ENCODE measurements at places on chromosomes 4 and X.

- DNase-seq = no peak
Observed at GRCh38 chr4:83297548-83298260, 13.1 kb upstream of the COQ2 start.

DNA sequence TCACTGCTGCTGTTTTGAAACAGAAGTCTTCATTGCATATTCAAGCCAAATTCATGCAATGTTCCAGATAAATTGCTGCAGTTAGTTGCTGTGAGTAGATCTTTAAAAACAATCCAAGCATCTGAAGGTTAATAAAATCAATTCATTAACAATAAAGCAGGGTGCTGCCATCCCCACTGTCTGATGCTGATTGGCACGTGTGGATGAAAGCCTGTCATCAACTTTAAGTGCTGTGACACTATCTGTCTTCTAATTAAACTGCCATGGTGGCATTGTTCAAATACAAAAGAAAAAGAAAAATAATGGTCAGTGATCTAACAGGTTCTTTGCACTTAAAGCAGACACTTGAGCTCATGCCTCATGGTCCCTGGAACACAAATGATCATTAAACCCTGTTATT is 63.0 kb upstream of the MND1 start:
- no peak for DNase-seq

- DNase-seq = no peak
Observed at GRCh38 chrX:41472231-41472815, 25.2 kb downstream of the NYX start.

GRCh38 chr4:113278324-113278934 is 229.0 kb downstream of the ANK2 start:
- DNase-seq = peak; percentile 51

GRCh38 chr4:66946761-66947160 is 598.5 kb downstream of the CENPC start:
- no peak for DNase-seq

DNA sequence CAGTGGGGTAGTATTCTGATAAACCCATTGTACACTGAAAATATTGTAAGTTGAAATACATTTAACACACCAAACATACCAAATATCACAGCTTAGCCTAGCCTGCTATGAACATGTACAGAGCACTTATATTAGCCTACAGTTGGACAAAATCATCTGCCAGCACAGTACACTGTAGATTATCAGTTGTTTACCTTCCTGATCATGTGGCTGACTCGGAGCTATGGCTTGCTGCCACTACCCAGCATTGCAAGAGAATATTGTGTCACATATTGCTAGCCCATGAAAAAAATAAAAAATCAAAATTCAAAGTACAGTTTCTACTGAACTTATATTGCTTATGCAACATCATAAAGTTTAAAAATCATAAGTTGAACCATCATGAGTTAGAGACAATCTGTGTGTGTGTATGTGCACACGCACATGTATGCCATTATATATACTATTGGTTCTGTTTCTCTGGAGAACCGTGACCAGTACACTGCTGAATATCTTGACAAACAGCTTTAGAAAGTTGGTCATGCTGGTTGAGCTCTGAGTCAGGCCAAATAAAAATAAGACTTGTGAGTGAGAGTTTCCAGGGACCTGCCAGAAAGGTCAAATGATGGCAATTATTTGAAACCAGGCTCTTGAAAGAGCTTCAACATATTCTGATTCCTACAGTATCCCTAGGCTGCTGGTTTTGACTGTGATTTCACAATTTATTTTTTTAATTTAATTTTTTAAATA is 238.5 kb downstream of the PRR32 start:
- no peak for DNase-seq

DNA sequence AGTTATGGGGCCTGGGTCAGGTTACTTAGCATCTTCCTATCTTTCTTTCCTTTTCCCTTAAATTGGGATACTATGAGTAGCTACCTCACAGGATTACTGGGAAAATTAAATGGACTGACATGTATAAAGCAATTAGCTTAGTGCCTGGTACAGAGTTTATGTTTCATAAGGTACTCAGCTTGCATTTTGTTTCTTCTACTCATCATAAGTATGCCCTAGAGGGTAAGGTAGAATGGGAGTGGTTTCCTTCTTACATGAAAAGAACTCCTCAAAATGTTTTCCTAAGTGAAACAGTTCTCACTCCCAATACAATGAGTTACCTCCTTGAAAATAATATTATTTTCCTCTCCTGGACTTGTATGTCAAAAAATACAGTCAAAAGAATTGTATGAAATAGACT is 75.7 kb downstream of the NPFFR2 start:
- DNase-seq = no peak

GRCh38 chr4:100117750-100118149 is 72.5 kb downstream of the DDIT4L start:
- no peak for DNase-seq

DNA sequence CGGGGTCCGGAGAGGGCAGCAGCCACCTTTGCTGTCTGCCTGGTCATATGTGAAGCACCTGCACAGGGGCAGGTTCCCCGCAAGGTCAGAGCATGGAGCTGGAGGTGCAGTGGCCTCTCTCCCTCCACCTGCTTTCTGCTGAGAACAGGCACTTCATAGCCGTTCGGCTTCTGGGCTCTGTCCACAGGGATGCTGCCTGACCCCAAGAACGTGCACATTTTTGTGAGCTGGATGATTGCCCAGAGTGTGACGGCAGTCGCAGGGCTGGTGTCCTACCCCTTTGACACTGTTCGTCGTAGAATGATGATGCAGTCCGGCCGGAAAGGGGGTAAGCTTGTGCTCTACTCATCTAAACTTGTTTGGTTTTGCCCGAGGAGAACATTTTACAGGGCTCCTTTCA is 2.5 kb downstream of the SLC25A4 start:
- DNase-seq = no peak

GRCh38 chrX:40171513-40172400 is 74.0 kb upstream of the BCOR start:
- peak; percentile 68 for DNase-seq

DNA sequence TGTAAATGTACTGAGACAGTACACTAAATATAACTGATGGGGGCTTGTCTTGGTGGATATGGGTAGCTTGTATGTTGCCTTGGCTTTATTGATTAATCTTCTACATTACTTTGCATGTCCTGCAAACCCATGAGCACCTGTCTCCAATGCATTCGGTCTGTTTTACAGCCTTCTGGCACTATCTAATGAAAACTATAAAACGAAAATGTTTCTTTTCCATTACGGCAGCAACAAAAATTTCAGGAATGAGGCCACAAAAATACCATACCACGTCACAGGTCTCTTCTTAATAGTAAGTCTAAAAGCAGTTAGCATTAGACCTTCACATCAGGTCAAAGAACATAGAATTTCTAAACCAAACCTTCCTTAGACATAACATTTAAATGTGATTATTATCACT is 49.8 kb downstream of the EDNRA start:
- DNase-seq = no peak

- no peak for DNase-seq
Observed at GRCh38 chr4:40909363-40909876, 159.7 kb downstream of the NSUN7 start.

DNA sequence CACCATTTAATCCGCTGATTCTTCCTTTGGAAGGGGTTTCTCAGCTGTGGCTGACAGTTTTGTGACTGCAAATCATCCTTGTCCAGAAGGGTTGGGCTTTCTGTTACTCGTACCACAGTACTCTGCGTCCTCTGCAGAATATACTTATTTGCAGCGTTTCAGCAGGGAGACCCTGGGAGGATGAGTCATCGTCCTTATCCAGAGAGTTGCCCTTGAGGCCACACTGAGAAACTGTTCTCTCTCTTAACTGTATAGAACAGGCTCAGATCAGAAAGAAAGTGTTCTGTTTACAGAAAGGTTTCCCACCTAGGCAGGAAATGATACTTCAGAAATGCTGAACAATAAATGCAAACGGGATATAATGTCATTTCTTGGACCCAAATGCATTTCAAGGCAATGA is 47.8 kb upstream of the DDX53 start:
- DNase-seq = no peak

- no peak for DNase-seq
Observed at GRCh38 chrX:105266456-105266855, 46.0 kb upstream of the TEX13A start.

DNA sequence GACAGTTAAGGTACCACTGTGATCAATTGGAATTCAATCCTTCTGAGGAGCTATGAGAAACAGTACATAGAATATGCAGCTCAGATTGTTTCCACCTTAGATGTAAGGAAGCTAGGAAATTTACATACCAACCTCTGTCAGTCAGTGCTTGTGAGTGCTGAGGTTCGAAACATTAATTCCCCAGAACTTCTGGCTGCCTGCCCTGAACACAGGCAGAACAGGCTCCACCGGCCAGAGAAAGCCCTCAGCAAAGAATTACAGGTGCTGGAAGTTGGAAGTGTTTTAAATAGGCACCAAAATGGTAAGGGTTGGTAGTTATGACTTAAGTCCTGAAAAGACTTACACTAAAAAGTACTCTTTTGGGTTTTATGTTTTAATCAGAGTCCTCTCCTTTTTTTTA is 651.8 kb downstream of the C4orf33 start:
- DNase-seq = no peak

- no peak for DNase-seq
Observed at GRCh38 chr4:119068529-119068962, 67.1 kb upstream of the MYOZ2 start.

GRCh38 chr4:149523039-149523438 is 292.6 kb downstream of the IQCM start:
- no peak for DNase-seq

DNA sequence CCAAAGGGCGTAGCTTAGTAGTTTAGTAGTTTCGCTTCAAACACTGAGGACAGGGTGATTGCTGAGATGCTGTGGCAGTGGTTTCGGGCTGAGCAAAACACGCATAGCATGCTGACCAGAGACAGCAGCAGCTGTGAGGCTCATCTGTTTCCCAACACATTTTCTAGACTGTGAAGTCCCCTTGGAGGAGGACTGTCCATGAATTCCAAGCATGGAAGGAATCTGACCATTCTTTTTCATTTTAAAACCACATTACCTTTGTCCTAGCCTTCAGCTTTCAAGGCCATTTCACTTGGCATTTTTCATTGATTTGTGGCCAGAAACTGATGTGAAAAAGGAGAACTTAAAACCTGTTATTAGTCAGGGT is 240.9 kb downstream of the PALLD start:
- no peak for DNase-seq

GRCh38 chrX:79130857-79131256 is 13.6 kb upstream of the GPR174 start:
- DNase-seq = no peak

DNA sequence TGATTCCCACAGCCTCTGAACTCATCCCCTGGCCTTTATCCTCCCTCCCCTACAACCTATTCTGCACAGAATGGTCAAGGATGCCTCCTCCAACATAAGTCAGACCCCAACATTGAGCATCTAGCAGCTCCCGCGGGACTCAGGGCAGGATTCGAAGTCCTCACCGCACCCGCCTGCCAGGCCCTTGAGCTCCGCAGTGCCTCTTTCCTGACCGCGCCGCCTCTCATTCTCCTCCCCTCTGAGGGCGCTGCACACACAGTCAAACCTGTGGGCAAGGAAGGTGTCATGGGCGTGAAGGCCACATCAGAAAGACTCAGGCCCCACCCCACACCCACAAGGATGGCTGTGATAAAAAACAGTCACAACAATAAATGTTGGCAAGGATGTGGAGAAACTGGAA is 84.1 kb downstream of the CPZ start:
- no peak for DNase-seq

- no peak for DNase-seq
Observed at GRCh38 chr4:40976343-40976742, 226.6 kb downstream of the NSUN7 start.

Measured in CD4-positive, alpha-beta T cell treated with Interleukin-6 for 4 hours (primary cell).